NCI-H1417 treated with DMSO at 0.1 percent for 48 hours (cell line): ENCODE measurements at places on chromosomes 7 and 10.

DNA sequence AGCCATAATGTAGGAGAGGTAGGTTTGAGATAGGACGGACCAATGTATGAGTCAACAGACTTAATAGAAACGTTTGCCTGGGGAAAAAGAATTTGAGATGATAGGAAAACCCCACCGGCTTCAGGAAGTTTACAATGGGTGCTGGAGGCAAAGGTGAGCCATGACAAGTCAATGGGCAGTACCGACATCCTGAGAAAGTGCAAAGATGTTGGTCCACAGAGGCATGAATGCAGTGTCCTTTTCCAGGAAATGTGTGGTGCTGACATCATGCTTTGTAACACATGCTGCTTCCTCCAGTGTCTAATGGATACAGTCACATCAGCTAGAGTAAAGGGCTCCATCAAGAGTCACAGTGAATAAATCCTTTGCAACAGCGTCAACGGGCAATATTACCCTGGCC lies 533.6 kb downstream of the INHBA start:
- no peak for DNase-seq

GRCh38 chr7:20013536-20013935 lies 203.6 kb downstream of the MACC1 start:
- DNase-seq: no peak

GRCh38 chr7:132609222-132609621 lies 33.0 kb upstream of the PLXNA4 start:
- no peak for DNase-seq

DNA sequence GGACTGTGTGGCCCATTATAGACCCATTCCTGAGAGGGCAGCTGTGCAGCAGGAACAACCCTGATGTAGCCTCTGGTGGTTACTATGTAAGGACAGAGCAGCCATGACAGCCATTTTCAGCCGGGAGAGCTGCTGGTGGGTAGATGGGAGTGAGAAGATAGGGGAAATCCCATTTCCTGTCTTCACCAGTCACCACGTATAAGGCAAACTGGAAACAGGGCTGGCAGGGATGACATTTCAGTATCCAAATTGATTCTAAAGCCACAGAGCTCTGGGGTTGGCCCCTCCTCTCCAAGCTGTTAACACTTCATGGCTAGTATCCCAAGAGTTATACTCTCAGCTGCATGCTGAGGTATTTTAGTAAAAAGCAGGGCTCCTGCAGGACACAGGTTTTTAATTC lies 15.2 kb upstream of the FZD1 start:
- no peak for DNase-seq

GRCh38 chr10:118305730-118306129 lies 36.4 kb downstream of the FAM204A start:
- peak; percentile 21 for DNase-seq

- no peak for DNase-seq
Observed at GRCh38 chr10:69213591-69214311, 6.4 kb upstream of the HKDC1 start.

GRCh38 chr10:112926906-112927688 lies 22.9 kb upstream of the TCF7L2 start:
- DNase-seq: no peak

GRCh38 chr7:157685430-157686284 lies 348.9 kb downstream of the DNAJB6 start:
- no peak for DNase-seq

GRCh38 chr7:90629297-90629918 lies 33.3 kb downstream of the CDK14 start:
- DNase-seq: no peak

DNA sequence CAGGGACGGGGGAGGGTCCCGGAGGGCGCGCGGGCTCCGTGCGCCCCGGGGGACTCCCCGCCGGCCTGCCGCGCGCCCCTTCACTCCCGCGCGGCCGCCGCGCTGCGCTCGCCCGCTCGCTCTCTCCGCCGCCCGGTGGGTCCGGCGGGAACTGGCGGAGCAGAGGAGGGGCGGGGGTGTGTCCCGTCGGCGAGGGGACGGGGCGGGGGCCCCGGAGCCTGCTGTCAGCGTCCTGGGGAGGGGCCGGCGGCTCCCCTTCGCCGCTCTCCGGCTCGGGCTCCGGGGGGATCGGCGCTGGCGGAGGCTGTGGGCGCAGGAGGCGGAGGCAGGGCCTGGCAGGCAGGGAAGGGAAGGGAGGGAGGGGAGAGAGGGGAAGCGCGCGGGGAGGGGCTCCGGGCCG lies at the start of gene SH3PXD2A:
Gene SH3PXD2A, minus strand, starts transcription at position 153 of the 400 bp plus-strand sequence. CDS start 310 bp downstream, outside the sequence.
- no peak for DNase-seq

- no peak for DNase-seq
Observed at GRCh38 chr10:13973742-13974141, 357.0 kb downstream of the FRMD4A start.

DNA sequence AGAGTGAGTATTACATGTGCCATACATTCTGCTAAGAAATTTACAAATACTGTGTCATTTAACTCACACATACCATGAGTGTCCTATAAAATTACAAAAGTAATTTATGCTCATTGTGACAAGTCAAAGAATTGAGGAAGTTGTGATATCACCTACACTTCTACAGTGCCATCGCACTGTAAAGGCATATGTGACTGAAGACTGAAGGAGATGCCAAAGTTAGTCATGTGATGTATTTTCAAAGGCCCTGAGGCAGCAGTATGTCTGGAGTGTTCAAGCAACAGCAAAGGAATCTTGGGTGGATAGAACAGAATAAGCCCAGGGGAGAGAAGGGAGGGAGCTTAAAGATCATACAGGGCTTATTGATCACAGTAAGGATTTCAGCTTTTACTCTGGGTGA lies 176.8 kb downstream of the WNT2 start:
- no peak for DNase-seq

DNA sequence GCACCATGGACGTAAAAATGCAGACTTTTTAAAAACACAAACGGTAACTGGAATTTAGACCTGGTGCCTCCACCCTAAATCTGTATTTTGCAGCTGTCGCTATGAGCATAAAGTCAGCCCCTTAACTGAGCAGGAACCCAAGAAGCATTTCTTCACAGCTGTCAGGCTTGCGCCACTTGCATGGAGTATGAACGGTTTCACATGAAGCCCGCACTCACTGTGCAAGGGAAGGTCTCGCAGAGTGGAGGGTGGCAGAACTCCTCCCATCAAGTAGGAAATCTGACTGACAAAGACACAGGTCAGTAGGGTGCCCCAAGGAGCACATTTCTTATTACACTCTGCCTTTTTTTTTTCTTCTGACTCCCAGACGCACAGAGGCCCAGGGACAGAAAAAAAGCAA lies 58.5 kb downstream of the ELMO1 start:
- DNase-seq: no peak

DNA sequence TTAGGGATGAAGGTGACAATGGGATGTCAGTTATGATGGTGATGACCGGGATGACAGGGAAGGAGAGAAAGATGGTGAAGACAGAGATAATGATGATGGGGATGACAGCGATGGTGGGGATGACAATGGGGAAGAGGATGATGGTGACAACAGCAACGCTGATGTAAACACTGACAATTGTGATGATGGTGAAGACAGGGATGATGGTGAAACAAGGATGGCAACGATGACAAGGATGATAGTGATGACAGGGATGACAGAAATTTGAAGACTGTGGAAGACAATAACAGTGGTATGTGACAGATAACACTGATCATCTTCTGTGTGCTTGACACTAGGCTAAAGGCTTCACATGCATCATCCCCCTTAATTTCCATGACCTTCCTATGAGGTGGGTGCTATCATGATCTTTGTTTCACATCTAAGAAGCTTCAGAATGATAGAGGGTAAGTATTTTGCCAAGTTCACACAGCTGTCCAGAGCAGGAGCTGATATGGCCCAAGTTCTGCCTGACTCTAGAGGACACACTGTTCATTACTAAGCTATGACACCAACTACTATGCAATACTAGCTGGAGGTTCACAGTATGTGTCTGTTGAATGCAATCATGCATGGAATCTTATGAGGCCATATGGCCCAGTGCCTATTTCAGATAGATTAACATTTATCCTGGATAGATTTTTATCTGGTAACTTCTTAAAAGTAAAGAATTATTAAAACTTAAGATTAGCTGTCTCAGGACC lies 105.6 kb downstream of the RNLS start:
- DNase-seq: no peak

DNA sequence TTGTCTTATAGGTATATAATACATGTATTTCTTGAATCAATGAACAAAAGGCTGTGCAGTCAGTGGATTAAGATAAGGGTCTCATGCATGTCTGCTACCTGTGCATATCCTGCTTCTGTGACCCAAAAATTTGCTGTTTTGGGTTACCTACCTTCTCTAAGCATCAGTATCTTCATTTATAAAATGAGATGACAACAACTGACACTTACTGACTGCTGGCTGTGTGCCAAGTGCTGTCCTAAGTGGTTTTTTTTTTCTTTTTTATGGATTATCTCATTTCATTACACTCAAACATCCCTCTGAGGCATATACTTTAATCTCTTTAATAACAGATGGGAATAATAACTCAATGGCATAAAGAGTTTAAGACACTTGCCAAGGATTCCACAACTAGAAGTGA lies 2.1 kb downstream of the PDK4 start:
- no peak for DNase-seq

GRCh38 chr10:1572519-1573333 lies 164.6 kb downstream of the ADARB2 start:
- no peak for DNase-seq

GRCh38 chr10:47295411-47295810 lies 4.6 kb upstream of the GDF10 start:
- DNase-seq: no peak

- DNase-seq: no peak
Observed at GRCh38 chr7:37467002-37467401, 18.3 kb upstream of the ELMO1 start.

DNA sequence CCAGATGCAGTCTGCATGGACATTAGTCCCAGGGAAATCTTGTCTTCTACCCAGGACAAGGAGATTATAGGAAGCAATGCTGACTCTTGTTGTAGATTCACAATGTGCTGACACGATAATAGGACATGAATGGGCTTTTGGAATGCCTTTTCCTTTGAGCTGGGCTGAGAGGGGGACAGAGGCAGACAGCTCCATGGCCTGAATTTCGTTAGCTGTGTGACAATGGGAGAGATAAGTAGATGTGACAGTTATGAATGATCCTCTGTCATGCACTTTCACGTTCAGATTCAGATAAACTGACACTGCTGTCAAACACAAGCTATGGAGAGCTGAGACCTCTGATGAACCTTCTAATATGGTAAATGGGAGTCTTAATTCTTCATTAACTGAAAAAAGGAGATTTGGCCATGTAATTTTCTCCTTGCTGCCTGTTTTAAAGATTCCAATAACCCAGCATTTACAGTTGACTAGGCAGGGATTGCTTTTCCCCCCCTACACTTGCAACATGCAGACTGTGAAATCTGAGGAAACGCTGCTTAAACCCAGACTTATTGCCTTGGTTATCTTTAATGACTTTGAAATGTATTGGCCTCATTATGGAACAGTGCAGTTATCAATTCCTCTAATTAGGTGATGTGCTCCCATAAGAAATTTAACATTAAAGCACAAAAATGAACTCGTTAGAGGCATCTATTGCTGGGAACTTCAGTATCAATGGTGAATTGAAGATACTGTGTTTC lies 669.3 kb downstream of the AUTS2 start:
- DNase-seq: no peak

GRCh38 chr10:96588616-96589419 lies 2.0 kb upstream of the TM9SF3 start:
- DNase-seq: no peak

DNA sequence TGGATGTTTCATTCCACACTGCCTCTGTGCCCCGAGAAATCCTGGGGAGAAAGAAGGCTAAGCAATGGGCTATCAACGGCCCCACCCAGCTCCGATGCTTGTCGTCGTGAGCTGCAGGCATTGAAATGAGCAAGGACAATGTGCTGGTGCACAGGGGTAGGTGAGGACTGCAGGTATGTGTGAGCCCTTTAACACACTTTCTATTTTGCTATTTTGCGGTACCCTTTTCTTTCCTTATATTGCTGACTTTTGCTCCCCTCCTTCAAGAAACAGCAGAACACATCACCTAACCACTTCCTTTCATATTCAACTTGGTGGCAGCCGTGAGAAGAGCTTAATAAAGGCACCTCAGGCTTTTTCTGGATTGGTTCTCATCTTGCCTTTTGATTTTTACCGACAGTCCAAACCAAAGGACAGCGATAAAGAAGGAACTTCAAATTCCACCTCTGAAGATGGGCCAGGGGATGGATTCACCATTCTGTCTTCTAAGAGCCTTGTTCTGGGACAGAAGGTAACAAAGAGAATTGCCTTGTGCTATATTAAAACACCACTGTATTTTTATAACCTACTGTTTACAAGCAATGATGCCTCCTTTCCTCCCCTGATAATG lies 39.2 kb downstream of the AIFM2 start:
- no peak for DNase-seq

DNA sequence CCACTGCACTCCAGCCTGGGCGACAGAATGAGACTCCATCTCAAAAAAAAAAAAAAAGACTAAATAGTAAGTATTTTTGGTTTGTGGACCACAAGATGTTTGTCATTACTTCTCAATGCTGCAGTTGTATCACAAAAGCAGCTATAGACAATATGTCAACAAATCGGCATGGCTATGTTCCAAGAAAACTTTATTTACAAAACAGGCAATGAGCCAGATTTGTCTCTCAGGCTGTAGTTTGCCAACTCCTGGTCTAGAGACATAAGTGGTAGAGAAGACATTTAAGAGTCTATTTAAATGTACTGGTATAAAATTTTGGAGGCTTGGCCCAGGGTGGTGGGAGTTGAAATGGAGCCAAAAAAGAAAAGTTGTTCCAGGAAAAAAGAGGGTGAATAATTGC lies 185.8 kb downstream of the SORCS1 start:
- no peak for DNase-seq

DNA sequence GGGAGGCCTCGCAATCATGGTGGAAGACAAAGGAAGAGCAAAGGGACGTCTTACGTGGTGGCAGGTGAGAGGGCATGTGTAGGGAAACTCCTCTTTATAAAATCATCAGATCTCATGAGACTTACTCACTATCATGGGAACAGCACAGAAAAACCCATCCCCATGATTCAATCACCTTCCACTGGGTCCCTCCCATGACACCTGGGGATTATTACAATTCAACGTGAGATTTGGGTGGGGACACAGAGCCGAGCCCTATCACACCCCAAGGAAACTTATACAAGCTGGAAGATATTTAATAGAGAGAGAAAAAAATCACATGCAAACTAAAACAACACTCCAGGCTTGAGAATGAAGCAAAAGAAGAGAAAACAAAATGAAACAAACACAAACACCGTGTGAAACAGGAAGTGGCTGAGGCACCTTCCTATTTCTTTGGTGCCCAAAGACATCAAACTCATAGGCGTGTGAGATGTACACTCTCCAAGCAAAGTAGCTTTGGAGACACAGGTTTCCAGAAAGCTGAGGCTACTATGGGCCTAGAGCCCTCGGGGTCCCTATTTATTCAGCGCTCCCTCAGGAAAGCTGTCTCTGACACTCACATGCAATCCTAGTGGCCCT lies 97.2 kb downstream of the PRKCQ start:
- DNase-seq: no peak

GRCh38 chr10:84302223-84302622 lies 26.2 kb upstream of the CCSER2 start:
- no peak for DNase-seq
